D721Med (cell line): ENCODE measurements at places on chromosomes 4 and X.

GRCh38 chr4:7240306-7240705 lies 48.0 kb downstream of the SORCS2 start:
- peak; percentile 88 for DNase-seq

DNA sequence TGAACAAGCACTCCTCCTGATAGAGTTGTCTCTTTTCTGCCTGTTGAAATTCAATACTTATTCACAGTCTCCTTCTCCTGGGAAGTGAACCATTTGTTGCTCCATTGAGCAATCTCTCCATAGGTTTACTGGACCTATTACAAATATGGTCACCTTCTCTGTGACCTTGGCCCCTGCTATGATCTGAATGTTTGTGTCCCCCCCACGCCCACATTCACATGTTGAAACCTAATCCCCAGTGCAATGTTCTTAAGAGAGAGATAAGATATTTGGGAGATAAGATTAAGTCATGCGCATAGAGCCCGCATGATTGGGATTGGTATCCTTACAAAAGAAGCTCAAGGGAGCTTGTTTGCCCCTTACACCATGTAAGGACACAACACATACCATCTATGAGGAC lies 54.1 kb upstream of the GABRE start:
- DNase-seq, result no peak

DNA sequence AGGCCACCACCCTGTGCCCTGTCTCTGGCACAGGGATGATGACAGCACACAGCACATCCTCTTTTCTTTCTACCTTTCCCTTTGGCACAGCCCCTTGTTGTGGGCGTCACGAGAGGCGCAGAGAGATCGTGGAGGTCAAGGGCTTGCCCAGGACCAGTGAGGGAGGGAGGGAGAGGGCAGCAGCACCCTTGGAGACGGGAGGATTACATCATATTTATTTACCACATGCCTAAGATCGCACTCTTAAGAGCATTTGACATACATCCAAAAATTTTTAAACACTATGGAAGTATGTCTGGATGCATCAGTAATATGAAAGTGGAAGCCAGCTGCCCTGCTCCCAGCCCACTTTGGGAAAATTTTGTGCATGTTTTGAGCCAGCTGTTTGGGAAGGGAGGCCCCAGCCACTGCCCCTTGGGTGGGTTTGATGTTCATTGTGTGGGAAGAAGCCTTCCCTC lies 12.7 kb downstream of the WFS1 start:
- DNase-seq, result no peak

DNA sequence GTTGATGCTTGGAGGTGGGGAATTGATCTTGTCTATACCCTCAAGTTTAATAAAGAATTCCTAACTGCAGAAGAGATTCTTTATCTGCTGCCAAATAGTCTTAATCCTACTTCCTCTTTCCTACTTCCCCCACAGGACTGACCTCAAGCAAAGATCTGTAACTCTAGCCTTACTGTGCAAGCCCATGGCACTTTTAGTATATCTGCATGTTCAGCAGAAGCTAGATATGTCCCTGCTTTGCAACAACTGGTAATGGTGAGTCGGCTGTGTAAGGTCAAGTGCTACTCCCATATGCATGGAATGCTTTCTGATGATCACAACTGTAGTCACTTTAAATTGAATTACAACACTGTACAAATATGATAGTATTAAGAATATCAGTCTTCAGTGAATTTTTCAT lies 26.3 kb upstream of the PDS5A start:
- DNase-seq, result no peak

GRCh38 chr4:67014592-67014991 lies 530.7 kb downstream of the CENPC start:
- DNase-seq, result no peak

DNA sequence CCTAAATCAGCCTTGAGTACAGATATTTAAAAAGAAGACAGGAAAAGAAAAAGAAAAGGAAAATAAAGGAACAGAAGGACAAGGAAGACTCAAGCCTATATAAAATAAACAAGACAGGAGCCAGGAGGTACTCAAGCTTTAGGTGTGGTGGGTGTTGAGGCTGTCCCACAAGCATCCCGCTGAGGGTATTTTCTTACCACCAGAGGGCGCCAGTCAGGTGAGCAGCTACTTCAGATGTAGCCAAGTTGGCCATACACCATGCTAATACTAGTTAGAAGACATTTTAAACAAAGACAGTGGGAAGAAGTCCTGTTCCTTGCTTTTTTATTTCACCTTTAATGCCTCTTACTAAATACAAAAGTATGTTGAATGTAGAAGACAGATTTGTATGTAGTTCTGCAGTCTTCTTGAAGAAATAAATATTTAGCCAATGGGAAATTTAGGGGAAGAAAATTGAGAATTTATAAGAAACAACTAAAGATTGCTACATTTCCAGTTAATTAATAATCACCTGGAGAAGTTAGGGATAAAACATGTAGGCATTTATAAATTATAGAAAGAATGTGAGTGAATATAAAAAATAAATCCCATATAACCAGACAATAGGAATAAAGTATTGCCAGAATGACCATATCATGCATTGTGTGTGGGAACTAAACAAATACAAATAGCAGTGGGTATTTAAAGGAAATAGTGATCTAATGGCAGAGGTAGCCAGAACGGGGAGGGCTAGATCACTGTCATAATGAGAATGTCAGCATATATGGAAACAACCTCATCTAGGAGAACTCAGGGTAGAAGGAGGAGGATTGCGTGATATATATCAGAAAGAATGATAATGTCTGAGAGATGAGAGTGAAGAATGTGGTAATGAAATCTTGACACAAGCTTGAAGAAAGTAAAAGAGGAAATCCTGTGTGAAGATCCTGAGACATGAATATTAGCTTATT lies 71.0 kb downstream of the MTHFD2L start:
- DNase-seq, result no peak

GRCh38 chr4:116530048-116530447 lies 555.3 kb downstream of the TRAM1L1 start:
- no peak for DNase-seq

DNA sequence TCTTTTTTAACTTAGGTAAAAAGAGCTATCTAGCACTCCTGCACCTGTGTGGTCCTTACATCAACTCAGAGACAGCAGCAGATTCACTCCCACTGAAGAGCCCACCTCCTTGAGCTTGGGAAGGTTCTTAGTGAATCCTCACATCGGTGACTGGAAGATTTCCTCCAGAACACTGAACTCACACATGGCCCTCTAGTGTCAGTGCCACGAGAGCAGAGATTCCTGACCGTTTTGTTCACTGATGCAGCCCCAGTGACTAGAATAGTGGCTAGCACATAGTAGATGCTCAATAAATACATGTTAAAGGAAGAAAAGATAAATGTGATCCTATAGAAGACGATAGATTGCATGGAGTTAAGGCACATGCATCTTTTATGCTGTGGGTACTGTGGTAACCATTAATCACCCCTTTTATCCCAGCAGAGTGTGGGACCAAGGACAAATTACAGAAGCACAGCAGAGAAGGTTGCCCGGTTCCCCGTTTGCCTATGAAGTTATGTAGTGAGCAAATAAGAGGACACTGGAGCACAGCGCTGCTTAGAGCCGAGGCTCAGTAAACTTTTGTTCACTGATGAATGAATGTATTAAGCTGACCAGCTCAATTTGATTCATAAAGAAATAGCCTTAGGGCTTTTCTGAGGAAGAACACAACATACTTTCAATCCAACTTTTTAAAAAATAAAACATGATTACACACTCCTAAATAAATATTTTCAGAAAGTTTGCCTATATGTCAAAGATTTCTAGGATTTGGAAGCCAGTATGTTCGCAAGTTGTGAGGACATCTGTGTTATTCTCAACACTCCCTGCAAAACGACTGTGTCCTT lies 8.7 kb downstream of the GASK1B start:
- no peak for DNase-seq

DNA sequence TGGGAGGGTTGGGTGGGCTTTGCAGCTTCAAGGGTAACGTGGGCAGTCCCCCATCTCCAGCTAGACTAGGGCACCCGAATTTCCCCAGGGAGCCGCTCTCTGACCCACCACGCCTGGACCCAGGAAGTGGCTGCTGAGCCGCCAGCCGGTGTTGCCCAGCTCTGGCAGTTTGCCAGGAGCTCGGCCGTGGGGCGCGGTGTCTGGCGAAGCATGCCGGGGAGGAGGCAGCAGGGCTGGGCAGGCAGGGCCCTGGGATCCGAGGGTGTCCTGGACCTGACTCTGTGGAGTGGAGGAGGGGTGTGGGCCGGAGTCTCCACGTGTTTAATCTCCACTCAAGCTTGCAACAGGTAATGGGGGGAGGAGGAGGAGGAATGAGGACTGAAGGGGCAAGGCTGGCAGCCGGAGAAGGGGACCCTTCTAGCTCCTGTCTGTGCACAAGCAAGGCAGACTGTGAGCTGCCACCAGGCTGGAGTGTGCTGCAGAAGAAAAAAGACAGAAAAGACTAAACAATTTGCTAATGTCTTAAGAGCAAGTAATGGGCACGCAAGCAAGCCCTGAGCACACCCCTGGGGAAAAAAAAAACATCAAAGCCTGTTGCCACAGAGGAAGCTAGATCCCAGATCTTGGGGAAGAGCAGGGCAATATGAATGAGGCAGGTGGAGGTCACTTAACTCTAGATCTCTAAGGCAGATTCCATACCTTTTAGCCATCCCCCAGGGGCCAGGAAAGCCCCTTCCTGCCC lies 2.4 kb downstream of the LONRF3 start:
- DNase-seq, result no peak

GRCh38 chr4:40838742-40839141 lies 89.0 kb downstream of the NSUN7 start:
- no peak for DNase-seq

GRCh38 chr4:5716391-5716790 lies 5.4 kb downstream of the EVC start:
- DNase-seq, result no peak

DNA sequence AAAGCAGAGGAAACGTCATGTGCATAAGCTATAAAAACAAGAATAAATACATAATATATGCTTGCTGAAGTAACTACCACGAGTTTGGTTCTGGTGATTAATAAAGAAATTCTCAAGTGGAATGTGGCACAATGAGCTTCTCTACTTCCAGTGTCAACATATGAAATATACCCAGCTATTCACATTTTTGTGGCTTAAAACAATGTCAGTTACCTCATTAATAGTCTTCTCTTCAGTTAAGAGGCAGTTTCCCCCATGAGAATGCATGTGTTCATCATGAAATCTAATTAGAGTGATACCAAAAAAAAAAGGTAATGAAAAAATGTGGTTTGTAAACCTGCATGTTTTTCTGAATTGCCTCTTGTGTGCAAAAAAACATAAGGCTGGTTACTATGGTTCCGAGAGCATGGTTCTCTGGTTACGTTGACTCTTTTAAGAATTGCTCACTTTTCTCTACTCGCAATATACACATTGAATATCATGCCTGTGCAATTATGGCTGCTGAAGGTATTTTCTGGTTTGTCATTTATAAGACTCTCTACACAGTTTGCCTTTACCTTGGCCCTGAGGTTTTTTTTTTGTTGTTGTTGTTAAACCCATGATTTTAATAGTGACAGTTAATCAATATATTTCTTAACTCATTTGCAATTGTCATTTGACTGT lies 108.2 kb downstream of the PCDH7 start:
- DNase-seq, result no peak

DNA sequence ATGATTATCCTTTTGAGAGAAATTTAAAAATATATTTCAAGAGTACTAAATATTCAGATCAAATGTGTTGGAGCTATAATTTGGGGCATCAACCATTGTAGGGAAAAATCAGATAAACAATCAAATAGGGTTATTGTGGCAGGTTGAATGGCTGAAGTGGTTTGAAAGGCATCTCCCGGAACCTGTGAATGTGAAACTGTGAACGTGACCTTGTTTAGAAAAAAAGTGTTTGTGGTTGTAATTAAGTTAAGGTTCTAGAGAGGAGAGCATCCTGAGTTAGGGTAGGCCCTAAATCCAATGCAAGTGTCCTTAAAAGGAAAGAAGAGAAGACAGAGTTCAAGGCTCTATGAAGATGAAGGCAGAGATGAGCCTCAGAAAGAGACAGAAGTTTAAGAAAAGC lies 37.4 kb downstream of the ADGRA3 start:
- DNase-seq, result no peak
